Keratinocyte (primary cell): ENCODE measurements at places on chromosomes 13 and 19. TPM values are rescaled to one million over a fixed set of nuclear protein-coding genes. Genes with fewer than 3 reads are reported as not detected.
A peak's percentile ranks its signal among the peaks of the same experiment; 100 is the strongest.

DNA sequence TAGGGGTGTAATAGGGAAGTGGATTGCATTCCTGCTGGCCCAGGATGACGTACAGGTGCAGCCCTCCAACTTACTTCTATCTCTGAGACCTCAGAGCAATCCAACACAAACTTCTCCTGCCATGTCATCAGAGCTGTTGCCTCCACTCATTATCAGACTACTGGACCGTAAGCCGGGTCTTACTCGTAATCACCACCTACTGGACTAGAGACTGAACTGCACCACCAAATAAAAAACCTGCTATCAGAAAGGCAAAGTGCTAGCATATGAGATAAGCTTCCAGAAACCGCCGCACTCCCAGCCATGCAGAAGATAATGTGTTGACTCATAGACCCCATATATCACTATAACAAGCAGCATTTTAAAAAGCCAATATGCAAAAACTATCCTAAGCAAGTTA lies 102.0 kb downstream of the SLITRK1 start:
- DNase-seq, result peak; percentile 2

DNA sequence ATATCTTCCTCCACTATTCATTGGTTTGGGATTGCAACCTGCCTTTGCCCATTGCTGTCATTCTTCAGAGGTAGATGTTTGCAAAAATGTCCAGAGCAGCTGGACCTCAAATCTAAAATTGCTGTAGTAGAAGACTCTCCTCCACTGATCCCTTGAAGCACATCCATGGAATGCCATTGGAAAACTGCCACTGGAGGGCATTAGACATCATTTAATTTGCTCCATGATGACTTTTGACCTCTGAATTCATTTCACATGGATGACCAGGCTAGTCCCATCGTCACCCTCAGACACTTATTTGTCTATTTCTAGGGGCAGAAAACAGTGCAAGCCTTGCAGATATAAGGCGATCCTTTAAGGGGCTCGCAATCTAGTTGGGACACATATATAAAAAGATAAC lies 33.9 kb upstream of the FLT1 start:
- no peak for DNase-seq

KLK4 gene
- not detected in 3 replicates for polyA plus RNA-seq

DNA sequence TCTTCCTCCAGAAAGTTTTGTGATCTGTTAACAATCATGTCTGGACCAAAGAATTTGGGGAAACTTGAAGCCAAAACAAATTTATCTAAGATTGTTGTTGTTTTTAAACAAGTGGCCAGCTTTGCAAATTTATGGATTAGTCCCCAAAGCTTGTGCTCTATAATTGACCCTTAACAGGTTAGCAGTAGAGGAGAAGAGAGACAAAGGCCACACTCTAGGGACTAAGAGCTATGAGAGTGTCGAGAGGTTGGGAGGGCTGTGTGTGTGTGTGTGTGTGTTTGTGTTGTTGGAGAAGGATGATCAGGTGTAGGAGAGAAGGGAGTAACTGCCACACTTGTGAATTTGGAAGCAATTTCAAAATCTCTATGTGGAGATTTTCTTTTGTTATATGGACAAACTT lies 367.3 kb downstream of the KCNRG start:
- DNase-seq, result no peak

FFAR3 gene
- polyA plus RNA-seq, result not detected in 3 replicates

GRCh38 chr19:4217429-4218264 lies 11.7 kb upstream of the EBI3 start:
- DNase-seq, result no peak

TBC1D4 gene
- polyA plus RNA-seq, result 14.2 to 18.7 TPM (median 16.6 TPM) in 3 replicates

GRCh38 chr13:109159650-109160309 lies 530.4 kb downstream of the MYO16 start:
- no peak for DNase-seq

- DNase-seq, result no peak
These were observed 81.2 kb downstream of the NHLRC3 start for GRCh38 chr13:39119422-39119821.

DNA sequence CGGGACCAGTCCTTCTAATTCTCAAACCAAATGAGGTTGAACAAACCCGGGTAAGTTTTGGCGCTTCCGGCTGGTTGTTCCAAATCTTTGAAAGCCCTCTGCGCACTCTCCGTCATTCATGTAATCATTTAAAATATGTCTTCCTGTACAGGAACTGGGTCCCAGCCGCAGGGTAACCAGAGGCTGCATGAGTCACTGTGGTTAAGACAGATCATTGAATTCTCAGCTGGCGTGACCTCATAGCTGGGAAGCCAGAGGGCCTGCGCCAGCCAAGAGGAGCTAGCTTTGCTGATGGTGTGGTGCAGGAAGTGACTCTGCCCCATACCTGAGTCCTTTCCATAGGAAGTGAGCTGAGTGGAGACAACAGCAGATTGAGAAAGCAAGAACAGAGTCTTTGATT lies 135.2 kb downstream of the TSHZ3 start:
- DNase-seq, result peak; percentile 95

DNA sequence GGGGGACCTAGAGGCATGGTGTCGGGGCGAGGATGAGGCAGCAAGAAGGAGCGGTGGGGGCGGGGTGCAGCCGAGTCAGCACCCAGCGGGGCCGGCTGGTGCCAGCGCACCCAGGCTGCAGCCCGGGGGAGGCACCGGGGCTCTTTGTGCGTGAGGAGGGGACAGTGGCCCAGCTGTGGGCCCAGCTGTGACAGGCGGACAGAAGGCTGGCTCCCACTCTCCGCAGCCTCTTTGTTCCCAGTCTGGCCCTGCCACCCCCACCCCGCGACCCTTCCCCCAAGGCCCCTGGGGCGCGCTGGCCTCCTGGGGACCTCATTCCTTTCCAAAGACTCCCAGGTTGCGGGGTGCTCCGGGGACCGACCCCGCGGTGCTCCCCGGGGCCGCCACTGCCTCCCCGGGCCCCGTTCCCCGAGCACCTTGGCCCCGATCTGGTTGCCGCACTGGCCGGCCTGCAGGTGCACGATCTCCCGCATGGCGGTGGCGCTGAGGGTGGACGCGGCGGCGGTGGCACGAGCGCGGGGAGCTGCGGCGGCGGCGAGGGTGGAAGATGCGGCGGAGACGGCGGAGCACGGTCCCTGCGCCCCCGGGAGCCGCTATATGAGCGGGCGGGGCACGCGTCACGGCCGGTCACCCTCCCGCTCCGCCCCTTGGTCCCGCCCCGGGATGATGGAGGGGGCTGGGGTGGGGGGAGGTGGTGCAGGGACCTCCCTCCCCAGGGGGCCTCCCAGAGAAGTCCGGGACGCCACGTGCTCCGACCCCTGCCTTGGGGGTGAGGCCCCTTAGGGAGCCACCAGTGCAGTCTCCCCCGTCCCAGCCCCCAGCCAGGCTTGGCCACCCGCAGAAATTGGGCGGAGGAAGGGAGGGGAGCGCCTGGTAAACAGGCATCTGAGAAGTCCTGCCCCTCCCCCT lies at the start of gene TUBB4A:
Gene TUBB4A (minus strand): TSS at position 570 of the 909 bp plus-strand sequence. CDS start 97 bp downstream, at position 473.
- no peak for DNase-seq

- DNase-seq, result no peak
These were observed 1.5 kb downstream of the STARD13 start for GRCh38 chr13:33284031-33284430.

DNA sequence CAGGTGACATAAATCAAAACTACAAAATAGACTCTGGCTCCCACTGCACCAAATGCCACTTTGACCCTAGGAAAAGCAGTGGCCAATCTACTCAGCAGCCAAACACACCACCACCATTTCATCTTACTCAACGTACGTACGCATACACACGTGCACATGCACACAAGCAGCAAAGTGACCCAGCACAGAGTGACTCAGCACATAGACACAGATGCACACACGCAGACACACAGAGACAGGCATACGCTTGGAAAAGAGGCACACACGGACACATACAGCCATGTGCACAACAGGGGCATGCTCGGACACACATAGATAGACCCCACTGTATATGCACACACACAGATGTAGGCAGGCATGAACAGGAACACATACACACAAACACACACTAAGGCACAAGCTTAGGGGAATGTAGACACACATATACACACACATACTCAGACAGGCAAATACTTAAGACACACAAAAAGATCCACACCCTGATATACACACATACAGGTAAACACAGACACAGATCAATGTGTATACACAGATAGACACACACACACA lies 37.3 kb downstream of the PEPD start:
- no peak for DNase-seq

DNA sequence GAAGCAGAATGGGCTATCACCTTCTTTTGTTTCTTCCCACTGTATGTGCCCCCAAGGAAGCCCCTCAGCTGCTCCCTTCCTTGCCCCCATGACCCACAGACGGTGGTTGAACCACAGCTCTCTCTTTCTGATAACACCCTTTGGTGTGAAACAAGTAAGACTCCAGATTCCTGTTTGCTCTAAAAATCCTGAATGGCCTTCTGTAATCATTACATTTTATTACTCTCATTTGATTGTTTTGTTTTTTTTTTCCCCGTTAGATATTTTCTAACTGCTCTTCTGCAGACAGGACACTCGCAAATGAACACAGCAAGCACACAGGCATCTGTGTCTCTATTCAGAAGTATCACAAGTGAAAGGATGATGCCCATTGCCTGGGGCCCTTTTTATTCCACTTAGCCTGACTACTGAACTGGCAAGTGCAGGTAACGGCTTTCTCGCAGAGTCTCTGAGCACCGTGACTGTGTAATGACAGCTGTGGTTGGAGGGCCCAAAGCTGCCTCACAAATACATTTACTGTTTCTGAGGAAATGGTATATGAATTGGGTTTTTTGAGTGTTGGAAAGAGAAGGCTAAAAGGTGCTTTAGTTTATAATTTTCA lies 59.3 kb downstream of the OXGR1 start:
- DNase-seq, result no peak

DIAPH3 gene
- 2.2 to 9.0 TPM (median 7.9 TPM) in 3 replicates for polyA plus RNA-seq

NCR1 gene
- not detected in 3 replicates for polyA plus RNA-seq
